Stimulated activated CD8-positive, alpha-beta memory T cell treated with anti-CD3 and anti-CD28 coated beads, Interleukin-2, amount 100 ng/mL, for 1 hour (primary cell): ENCODE measurements at places on chromosomes 11 and 22.

DNA sequence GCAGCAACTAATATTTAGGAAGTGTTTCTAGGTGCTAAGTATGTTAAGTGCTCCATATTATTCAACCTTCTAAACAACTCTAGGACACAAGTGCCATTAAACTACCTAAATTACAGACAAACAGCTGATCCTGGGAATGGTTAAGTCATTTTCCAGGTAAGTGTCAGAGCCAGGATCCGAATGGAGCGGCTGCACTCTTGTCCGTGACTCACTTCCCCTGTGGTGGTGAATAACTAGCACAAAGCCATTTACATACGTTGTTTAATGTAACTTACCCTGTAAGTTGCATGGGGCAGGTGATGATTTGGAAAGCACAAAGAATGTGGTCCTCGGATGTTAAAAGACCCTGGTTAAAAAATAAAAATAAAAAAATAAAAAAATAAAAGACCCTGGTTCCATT, 8.8 kb upstream of the PRG2 start:
- DNase-seq = no peak

- DNase-seq = no peak
Observed at GRCh38 chr22:17106785-17107546, 14.2 kb downstream of the TMEM121B start.

DNA sequence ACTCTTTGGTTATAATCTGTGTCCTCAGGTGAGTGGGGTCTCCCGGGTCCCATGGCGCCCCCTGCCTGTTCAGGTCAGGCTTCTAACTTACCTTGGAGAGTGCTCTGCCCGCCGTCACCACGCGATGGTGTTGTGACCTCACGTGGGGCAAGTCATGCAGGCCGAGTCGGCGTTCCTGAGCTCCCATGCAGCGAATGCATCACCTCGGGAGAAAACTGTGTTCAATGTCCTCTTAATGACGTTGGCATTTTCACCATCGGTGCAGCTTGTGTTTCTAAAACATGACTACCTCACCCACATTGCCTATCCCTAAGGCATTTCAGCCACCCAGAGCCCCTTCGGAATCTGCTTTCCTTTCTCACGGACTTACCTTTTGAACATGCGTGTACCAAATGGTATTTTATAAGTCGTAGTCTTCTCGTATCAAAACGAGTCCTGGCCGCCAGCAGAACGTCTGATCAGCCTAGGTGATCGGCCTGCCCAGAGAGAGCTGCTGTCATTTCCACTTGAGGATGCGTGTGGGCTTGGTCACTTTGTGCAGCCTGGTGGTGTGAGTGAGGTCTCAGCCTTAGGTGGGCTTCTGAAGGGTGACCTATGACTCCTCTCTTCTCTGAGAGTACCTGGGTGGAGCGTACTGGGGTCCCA, 64.8 kb downstream of the TBC1D22A start:
- no peak for DNase-seq

GRCh38 chr11:66070604-66071380, 720 bp downstream of the PACS1 start:
- DNase-seq = no peak
